RPMI8226 (cell line): ENCODE measurements at places on chromosomes 1 and 21.

DNA sequence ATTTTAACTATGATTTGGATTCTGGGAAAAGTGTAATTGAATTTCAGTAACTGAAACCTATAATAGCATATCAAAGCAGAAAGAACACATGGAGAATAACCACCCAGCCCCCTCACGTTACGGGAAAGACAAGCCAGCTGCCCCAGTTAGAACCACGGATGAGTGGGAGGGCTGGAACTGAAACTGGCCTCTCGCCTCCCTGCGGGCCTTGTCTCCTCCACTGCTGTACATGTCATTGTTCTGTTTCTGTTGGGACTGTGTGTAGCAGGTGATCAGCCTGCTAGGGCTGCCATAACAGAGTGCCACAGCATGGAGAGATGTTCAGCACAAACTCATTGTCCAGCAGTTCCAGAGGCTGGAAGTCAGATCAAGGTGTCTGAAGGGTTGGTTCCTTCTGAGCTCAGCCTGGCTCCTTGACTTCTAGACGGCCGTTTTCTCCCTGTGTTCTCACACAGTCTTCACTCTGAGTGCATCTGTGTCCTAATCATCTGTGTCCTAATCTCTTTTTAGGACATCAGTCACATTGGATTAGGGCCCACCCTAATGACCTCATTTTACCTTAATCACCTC, 52.4 kb downstream of the MAP3K21 start:
- DNase-seq: no peak

DNA sequence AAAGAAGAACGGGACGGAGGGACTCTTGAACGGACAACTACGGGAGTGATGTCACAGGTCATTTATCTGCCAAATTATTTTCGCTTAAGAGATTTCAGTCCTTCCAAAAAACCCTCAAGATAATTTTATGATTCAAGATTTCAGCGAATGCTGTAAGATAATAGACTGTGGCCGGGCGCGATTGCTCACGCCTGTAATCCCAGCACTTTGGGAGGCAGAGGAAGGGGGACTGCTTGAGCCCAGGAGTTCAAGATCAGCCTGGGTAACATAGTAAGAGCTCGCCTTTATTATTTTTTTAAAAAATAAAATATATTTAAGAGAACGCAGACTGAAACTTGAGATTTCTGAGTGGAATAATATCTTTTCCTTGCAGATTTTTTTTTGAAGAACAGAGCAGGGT, 609 bp downstream of the RWDD2B start:
- DNase-seq: peak; percentile 15

- no peak for DNase-seq
Measured at GRCh38 chr1:4265836-4266235, 365.8 kb upstream of the C1orf174 start.

DNA sequence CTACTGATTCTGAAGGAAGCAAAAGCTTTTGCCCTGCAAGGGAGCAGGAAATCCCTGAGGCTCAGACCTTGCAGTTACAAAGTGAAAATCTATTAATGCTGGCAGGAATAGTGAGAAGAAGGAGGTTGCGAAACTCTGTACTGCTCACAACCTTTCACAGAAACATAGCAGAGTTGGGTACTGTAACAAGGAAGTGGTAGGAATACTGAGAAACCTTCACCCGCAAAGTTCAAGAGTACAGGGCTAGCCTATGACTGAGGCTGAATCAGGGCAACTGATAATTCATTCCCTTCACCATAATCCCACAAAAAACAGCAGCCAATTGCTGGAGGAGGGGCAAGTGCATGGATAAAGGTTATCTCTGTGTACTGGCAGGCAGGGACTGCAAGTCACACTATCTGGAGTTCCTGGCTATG, 23.9 kb upstream of the KCTD3 start:
- peak; percentile 43 for DNase-seq

DNA sequence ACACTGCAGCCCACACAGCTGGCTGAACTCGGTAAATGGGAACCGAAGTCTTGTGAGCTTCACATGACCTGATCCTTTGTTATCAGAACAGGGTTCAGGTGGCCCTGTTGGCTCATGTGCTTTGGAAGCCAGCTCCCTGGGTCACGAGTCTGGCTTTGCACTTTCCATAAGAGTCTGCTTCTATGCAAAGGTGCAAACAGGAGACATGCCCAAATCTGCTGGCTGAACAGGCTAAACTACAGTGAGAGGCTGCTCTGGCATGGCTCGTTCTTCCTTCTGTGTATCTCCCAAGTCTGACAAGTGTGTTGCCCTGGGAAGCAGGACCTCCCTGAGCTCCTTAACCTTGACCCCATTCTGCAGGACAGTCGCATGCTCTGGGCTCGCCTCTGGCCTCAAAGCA, 549.6 kb downstream of the KIF26B start:
- DNase-seq: no peak

DNA sequence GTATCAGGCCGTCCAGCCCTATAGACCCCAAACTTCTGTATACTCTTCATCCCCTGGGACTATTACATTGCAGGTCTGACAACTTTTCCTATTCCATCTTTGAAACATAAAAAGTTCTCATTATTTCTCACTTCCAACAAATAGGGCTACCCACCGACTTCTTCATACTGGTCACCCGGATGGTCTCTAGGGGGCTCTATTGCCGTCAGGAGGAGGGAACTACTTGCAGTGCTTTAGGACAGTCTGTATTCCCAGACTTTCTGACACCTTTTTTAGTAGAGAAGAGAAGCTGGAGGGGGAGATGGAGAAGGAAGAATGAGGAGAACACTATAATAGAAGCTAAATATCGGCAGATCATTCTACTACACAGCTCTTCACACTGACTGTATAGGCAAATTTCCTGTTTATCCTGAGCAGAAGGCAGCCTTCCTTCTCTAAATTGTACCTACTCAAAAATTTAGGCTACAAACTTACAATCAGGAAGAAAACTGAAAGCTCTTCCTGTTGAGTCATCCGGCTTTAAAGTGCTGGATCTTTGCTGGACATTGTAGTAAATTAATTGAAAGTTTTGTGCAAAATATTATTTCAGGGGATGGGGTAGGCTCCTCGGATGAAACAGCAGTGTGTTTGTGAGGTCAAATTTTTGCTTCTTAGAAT, 54.6 kb downstream of the CDC7 start:
- no peak for DNase-seq

- DNase-seq: no peak
Measured at GRCh38 chr1:206430031-206430983, 40.0 kb upstream of the IKBKE start.

DNA sequence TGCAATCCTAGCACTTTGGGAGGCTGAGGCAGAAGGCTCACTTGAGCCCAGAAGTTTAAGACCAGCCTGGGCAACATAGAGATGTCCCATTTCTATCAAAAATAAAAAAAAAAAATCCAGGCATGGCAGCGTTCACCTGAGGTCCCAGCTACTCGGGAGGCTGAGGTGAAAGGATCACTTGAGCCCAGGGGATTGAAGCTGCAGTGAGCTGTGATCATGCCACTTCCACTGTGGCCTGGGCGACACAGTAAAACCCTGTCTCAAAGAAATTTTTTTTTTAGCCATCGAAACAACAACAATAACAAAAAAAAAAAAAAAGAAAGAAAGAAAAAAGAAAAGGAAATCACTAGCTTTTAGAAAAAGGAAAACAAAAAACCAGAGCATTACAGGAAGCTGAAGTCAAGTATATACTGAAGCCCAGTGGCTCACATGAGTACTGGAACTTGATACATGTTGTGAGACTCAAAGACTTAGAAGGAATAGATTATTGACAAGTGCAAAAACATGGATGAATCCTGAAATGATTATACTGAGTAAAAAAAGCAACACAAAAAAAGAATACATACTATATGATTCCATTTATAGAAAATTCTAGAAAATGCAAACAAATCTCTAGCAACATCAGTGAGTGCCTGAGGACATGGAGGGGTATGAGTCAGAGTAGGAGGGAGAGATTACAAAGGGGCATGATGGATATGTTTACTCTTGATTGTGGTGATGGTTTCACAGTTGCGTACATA, 6.1 kb upstream of the RABGAP1L start:
- DNase-seq: no peak

DNA sequence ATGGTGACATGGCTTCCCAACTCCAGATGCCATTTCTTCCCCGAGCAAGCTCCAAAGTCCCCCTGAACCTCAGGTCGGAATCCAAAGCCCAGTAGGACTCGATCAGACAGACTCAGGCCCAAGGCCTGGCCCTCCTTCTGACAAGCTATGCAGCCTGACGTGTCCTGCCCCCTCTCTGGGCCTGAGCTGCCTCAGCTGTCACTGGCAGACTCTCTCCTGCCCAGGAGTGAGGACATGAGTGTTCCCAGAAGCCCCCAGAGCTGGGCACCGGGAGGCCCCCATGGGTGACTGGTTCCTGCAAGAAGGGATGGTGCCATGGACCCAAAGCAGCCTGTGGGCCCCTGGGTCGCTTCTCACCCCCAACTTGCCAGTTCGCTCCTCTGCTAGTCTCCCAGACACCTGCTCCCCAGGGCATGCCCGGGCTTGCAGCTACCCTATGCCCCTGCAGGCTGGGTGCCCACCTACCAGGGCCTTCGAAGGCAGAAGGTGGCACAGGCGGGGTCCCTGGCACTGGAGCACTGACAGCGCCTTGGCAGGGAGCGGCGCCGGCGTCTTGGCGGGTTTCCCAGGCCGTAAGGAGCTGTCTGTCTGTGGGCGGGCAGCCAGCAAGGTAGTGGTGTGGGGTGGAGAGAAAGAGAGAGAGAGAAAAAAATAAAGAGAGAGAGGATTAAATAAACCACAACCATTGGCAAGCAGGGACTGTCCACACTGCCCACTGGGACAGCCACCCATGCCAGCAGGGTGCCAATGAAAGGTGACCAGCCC, 2.3 kb downstream of the EDN2 start:
- DNase-seq: peak; percentile 96

GRCh38 chr1:96492236-96492635, 229.3 kb upstream of the PTBP2 start:
- no peak for DNase-seq

DNA sequence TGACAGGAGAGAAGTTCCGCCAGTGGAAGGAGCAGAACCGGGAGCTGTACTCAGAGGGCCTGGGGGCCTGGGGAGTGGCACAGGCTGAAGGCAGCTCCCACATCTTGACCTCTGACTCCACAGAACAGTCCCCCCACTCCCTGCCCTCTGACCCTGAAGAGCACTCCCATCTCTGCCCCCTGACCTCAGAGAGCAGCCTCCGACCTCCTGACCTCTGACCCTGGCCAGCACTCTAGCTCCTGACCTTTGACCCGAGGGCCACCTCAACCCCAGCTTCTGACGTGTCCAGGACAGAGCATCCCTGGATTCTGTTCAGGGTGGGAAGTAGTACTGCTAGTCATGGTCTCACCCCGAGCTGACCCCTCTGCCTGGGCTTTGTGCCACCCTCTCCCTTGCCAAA, 1.1 kb upstream of the CATSPER4 start:
- DNase-seq: no peak

- no peak for DNase-seq
Measured at GRCh38 chr1:67629370-67630075, 55.5 kb upstream of the GADD45A start.

DNA sequence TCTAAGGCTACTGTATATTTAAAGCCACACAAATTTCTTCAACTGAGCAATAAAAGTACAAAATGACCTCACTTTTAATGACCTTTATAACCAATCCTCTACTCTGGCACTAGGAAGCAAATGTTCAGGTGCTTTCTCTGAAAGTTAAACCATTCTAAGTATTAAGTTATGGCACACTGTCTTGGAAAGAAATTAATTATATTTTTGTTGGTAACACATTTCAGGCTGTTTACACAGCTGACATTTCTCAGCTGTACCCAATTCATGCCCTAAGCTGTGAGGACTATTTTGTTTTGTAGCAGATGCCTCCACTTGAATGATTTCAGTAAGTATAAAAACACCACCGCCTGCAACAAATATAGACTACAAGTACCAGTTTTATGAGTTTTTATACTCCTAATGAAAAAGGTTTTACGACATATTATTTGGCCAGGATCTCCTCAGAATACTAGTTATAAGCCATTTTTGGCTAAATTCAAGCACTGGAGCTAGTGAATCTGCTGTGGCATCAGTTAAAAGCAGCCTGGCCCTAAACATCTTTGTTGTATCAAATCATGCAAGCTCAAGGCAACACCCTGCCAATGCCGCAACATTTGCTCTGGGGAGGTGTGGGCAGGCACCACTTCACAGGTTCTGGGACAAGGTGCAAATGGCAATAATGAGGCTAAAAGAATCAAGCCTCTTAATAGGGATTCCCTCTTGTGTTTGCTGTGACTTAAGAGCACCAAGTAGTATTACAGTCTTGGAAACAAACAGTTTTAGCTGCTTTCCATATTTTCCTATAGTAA, 228.4 kb upstream of the DMRTA2 start:
- no peak for DNase-seq

DNA sequence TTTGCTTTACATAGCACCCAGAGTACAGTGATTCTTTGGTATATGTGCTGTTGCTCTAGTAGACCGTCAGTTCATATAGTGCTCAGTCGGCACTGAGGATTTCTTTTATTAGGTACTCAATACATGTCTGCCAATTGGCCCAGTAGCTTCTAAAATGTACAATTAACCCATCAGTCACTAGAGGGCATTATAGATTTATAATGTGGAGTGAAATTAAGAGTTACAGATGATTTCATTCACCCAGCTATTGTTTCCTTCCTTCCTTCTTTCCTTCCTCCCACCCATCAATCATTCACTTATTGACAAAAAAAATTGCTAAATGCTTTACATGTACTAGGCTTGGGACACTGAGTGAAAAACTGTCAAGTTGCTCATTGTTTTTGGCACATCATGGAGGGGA, 263.6 kb upstream of the USP24 start:
- peak; percentile 11 for DNase-seq

DNA sequence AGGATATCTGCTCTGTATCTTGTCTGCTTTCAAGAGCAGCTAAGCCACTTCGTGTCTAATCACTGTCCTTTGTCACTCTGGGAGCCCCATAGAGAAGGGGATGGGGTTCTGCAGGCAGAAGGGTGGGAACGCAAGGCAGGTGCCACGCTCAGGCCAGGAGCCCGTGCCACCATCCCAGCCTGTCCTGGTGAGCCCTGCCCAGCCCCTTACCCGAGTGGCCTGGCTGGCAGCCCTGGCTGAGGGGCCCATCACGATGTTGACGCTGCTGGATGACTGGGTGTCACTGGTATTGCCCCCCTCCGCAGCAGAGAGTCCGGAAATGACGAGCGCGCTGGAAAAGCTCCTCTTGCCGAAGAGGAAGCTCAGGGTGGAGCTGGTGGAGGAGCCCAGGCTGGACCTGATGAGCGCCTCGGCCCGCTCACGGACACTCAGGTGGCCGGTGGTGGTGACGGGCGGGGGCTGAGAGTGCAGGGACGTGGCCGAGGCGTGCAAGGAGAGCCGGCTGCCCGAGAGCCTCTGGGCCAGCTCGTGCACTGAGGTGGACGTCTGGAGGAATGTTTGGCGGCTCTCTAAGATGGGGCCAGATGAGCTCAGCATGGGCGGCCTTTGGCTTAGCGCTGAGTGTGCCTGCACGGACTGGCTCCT, 35.6 kb downstream of the NTPCR start:
- no peak for DNase-seq

GRCh38 chr1:56578138-56578962, 1.0 kb downstream of the PLPP3 start:
- DNase-seq: peak; percentile 47

DNA sequence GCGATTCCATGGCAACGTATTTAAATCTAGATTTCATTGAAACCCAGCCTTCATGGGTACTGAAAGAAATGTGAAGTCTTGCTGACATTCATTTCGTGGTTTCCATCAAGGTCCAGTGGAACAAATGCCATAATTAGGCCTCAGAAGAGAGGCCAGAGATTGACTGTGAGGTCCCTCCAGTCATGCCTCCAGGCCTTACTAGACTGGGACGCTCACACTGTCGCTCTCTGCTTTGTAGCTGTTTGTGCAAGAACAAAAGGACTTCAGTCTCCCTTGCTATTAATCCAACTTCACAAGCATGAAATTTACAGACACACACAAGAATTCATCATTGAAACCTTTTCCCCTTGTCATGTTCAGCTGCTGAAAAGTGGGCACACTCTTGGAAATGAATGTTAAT, 180.4 kb upstream of the FOXD3 start:
- no peak for DNase-seq
